Hair follicle dermal papilla cell (primary cell): ENCODE measurements at places on chromosomes 1 and 21. TPM values are rescaled to one million over a fixed set of nuclear protein-coding genes. Genes with fewer than 3 reads are reported as not detected.

Gene ZNF683
- total RNA-seq: not detected in 2 replicates

Gene RBBP4
- total RNA-seq: 111 and 124 TPM in 2 replicates

Gene VWA5B1
- not detected in 2 replicates for total RNA-seq

Gene KISS1
- total RNA-seq: 1.1 TPM in 1 of 2 replicates, not detected in the other
